ENCODE measurements at places on chromosomes 2 and 18.

DNA sequence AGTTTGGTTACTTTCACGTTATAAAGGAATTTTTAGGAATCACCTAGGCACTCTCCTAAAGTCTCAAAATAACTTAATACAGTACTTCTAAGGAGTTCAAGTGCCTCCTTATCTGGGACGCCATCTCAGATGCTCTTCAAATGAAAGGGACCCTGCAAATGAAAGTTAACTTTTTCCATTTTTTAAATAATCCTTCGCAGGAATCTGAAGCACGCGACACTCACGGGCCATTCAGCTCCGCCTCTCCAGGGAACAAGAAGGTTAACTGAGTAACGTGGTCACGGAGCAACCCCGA, 537 bp upstream of the ZC3H15 start:
- DNase-seq, result no peak

DNA sequence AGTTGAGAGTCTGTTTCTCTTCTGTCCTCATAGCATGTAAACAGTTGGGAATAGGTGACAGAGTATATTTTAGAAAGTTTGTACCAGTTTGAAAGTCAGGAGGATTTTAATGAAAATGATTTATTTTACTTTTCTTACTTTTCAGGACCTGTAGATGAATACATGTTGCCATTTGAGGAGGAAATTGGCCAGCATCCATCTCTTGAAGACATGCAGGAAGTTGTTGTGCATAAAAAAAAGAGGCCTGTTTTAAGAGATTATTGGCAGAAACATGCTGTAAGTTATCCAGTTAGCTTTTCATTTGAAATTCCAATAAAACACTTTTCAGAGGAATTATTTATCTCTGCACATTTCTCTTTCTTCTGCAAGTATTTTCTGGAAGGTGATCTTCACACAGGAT, 81.1 kb downstream of the ACVR2A start:
- no peak for DNase-seq

DNA sequence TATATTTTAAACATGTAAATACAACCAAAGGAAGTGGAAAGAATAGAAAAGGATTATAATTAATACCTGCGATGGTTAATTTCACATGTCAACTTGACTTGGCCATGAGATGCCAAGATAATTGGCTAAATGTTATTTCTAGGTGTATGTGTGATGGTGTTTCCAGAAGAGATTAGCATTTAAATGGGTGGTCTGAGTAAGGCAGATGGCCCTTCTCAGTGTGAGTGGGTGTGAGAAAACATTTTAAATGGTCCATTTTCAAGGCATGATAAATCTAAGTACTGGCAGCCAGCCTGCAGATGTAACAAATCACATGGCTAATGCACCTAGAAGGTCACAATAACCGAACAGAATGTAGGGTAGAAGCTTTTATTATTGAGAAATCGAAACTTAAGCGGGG, 99.6 kb upstream of the CDH7 start:
- no peak for DNase-seq

GRCh38 chr2:6944555-6944954, 27.3 kb downstream of the RNF144A start:
- DNase-seq, result no peak

- DNase-seq, result no peak
These were observed 139.2 kb downstream of the ARL4C start for GRCh38 chr2:234357666-234358065.

- no peak for DNase-seq
These were observed 4.6 kb downstream of the TGIF1 start for GRCh38 chr18:3454365-3455089.

- DNase-seq, result no peak
These were observed 180.6 kb downstream of the ZNF521 start for GRCh38 chr18:25171334-25171733.

- no peak for DNase-seq
These were observed 60.0 kb downstream of the GCA start for GRCh38 chr2:162403884-162404283.

DNA sequence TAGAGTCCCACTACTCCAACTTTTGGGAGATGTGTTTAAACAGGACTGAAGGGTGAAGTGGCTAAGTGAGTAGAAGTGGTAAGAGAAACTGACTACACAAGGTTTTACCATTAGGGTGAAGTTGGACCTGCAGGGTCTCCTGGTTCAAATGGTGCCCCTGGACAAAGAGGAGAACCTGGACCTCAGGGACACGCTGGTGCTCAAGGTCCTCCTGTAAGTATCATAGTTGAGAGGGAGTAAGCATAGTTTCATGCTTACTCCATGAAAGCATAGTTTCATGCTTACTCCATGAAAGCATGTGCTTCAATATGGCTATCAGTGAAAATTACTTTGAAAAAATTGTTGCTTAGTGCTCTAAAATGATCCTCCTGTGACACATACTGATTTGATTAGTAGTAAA, 19.1 kb downstream of the COL3A1 start:
- DNase-seq, result no peak

GRCh38 chr2:18475884-18476283, 84.6 kb downstream of the RDH14 start:
- no peak for DNase-seq

- DNase-seq, result no peak
These were observed 18.6 kb upstream of the SCRN3 start for GRCh38 chr2:174376967-174377366.

DNA sequence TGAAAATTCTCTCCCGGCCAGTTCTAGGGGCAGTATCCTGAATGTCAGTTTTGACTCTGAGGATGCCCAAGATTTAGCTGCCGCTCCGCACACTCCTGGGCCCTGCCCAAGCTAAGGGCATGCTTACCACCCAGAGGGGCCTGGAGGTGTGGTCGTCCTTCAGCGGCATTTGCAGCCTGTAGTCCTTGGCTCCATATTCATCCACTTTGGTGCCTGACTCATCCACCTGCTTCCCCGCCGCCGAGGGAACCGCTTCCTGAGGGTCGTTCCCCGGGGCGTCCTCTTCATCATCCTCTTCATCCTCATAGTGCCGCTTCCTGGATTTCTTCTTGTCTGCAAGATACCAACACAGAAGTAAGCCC, 577 bp downstream of the ERCC3 start:
- DNase-seq, result no peak

DNA sequence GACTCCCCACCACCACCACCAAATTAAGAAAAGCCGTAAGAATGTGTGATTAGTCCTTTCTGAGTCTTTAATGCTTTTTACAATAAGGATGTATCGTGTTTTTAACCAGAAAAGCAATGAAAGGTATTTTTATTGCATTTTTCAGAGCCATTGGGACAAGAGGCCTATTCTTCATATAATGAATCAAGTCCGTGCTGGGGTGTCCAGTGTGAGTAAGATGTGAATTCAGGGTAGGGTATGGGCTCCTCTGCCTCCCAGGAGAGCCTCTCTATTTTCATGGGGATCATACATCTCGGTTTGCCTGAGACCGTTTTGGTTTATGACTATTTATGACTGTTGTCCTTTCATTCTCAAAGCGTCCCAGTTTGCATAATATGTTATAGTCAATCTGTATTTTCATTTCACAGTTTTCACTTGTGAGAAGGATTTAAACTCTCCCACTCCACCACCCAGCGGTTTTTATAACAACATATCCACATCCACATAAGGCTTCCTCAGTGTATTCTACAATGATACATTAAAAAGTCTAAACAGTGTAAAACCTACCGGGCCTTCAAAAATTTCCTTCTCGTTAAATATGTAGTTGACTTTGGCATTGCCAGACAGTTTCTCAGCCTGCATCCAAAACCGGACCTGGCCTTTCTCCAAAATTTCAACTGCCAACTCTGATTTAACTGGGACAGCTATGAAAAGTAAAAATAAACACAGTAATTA, 80.8 kb upstream of the LPIN2 start:
- DNase-seq, result no peak

Measured in caudate nucleus (tissue), 63 donors.